Posterior cingulate gyrus (tissue), 11 donors: ENCODE measurements at places on chromosomes 16 and 17.

GRCh38 chr17:561116-561515 is 153.5 kb downstream of the VPS53 start:
- no peak for DNase-seq

GRCh38 chr16:2008631-2009163 is 924 bp downstream of the ZNF598 start:
- DNase-seq, result peak; percentile 79

GRCh38 chr16:4684058-4684715 is 9.2 kb upstream of the NUDT16L1 start:
- no peak for DNase-seq

GRCh38 chr16:2598133-2598641 is 60.4 kb downstream of the PDPK1 start:
- peak; percentile 47 for DNase-seq

DNA sequence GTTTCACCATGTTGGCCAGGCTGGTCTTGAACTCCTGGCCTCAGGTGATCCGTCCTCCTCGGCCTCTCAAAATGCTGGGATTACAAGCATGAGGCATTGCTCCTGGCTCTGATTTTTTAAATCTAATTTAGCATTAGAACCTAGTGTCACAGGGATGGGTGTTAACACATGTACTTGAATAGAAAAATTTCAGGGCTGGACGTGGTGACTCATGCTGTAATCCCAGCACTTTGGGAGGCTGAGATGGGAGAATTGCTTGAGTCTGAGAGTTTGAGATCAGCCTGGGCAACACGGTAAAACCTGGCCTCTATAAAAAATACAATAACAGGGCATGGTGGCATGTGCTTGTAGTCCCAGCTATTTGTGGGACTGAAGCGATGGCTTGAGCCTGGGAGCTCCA is 6.0 kb upstream of the RNF135 start:
- no peak for DNase-seq

GRCh38 chr17:50934672-50935220 is 68.6 kb upstream of the TOB1 start:
- peak; percentile 93 for DNase-seq

DNA sequence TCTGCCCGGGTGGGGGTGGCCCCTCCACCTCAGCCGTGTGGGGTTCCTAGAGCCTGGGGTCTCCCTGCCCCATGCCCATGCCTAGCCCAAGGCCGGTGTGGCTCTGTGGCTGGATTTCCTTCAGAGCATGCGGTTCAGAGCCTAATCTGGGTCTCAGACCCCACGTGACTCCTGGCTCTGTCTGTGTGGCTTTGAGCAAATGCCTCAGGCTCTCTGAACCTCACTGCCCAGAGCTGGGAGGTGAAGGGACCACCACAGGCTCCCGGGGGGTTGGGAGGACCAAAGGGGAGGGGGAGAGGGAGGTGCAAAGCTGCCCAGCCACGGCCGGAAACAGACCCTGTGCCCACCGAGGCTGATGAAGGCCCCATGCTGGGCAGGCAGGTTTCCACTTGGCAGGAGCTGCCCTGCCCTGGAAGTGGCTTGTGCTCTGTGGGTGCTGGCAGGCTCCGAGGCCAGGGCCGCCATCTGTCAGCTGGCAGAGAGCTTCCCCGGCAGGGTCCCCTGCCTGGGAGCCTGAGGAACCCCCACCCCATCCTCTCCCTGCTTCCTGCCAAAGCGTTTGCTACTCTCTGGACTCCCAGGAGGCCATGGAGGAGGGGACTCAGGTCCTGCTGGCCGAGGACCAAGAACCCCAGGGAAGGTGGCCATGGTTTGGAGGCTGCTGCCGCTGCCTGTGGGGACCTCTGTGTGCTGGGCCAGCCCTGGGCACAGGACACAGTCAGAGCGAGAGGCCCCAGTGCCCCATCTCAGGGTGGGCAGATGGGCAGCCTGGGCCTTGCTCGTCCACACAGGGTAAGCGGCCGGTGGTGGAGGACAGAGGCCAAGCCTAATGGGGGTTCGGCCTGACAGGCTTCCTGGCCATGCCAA is 4.0 kb downstream of the CDH15 start:
- DNase-seq, result no peak

GRCh38 chr17:20043021-20043420 is 33.9 kb downstream of the SPECC1 start:
- no peak for DNase-seq

- no peak for DNase-seq
Observed at GRCh38 chr17:42804918-42805367, 6.3 kb downstream of the CNTD1 start.

DNA sequence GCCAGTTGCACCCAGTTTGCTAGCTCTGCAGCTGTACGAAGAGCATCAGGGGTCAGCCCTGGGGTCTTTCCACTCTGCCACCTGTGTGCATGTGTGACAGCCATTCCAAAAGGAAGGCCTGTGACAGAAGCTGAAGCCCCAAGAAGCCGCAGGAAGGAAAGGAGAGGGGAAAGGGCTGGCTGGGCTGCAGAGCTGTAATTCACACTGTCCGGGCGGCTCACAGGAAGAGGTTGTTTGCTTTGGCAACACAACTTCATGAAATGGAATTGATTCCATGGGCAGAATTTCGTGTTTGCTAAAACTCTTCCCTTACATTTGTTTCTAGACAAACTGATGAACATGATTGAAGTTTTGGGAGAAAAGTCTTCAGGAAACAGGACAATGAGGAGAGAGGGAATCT is 14.8 kb downstream of the TMEM204 start:
- no peak for DNase-seq

DNA sequence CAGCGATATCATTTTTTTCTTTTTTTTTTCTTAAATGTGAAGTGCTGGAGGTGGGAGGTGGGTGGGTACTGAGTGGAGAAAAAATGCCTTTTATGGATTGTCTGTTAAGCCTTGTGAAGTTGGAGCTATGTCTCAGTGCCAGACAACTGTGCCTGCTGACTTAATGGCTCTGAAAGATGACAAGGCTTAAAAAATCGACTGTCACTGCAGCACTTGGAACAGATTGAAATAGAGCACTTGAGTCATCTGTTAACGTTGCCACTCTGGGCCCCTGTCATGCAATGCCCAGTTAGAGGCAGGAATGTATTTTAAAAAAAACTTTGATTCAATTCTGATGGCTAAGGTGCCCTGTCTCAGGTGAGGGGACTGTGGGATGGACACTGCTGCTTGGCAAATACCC is 108.2 kb upstream of the HS3ST2 start:
- DNase-seq, result no peak

DNA sequence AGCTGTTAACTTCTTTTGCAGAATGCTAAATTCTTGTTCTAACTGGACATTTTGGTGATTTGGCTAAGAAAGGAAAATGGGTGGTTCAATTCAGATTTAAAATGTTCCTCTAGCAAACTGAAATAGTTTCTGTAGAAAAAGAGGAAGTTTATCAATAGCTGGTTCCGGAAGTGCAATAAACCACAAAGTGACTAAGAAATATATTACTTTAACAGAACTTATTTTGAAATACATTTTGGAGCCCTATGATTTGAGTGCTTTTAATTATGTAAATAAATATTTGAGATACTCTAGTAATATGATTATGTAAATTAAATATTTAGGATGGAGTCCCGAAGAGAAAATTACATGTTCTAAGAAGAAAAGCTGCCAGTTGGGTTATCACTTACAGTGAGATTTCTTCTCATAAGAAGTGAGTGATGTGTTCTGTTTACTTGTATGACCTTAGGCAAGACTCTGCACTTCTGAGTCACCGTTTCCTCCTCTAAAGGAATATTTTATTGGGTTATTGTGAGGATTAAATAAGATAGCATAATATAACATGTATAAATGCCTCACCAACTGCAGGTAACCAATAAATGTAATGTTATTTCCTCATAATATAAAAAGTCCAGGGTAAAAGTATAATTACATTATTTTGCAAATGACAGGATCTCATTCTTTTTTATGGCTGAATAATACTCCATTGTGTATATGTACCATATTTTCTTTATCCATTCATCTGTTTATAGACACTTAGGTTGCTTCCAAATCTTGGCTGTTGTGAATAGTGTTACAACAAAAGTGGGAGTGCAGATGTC is at the start of gene EVI2B:
Gene EVI2B (minus strand): TSS at position 73 of the 800 bp plus-strand sequence. CDS start 8,445 bp downstream, outside the sequence.
- no peak for DNase-seq

DNA sequence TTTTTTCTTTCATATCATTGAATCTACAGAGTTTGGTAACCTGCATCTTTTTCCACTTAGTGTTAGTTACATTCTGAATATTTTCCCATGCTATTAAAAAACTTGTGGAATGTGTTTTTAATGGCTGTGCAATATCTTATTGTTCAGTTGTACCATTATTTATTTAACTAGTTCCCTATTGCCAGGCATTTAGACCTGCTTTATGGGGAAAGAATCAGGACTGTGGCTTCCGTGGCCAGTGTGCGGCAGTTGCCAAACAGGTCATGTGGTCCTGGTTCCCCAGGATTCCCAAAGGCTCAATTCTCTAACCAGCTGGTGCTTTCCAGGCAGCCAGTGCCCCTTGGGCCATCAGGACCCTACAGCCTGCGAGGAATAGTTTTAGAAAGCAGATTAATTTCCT is 30.8 kb downstream of the NDEL1 start:
- no peak for DNase-seq

GRCh38 chr17:34847938-34848337 is 113.3 kb downstream of the CCT6B start:
- no peak for DNase-seq

DNA sequence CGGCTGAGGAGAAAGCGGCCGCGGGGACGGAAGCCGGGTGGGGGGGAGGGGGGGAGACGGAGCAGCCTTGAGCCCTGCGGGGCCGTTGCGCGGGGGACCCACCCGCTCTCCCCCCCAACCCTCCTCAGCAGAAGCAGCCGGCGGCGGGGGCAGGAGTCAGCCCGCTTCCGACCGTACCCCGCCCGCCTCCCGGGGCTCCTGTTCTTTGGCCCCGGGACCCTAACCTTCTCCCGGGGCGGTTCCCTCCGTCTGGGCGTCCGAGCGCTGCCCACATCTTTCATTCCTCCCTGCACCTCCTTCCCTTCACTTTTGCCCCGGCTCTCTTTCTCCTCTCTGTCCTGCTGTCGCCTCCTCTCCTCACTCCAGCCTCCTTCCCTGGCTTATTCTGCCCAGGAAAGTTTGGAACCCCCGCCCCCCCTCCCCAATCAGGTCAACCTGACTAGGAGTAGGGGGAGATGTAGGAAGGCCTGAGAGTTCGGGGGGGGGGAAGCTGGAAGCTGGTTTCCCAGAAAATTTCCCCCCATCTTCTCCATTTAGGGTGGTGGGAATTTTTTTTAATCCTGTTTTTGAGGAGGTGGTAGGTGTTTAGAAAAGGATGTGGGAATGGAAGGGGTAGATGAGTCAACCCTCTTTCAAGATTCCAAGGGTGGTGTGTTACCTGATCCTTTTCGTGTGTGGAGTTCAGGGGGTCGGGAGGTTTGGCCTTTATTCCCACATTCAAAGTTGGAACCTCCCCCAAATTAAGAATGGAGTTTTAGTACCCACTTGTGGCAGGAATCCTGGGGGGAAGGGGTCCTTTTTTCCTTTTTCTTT is 427 bp upstream of the NLK start:
- DNase-seq, result no peak

DNA sequence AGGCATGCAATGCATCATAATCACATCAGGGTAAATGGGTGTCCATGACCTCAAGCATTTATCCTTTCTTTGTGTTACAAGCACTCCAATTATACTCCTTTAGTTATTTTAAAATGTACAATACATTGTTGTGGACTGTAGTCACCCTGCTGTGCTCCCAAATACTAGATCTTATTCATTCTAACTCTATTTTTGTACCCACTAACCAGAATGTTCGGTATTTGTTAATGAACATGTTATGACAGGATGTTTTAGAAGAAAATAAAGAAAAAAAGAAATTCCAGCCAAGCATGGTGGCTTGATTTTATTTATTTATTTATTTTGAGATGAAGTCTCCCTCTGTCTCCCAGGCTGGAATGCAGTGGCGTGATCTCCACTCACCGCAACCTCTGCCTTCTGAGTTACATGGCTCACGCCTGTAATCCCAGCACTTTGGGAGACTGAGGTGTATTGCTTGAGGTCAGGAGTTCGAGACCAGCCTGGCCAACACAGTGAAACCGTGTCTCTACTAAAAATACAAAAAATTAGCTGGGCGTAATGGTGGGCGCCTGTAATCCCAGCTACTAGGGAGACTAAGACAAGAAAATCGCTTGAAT is 1.8 kb upstream of the NDE1 start:
- DNase-seq, result no peak

DNA sequence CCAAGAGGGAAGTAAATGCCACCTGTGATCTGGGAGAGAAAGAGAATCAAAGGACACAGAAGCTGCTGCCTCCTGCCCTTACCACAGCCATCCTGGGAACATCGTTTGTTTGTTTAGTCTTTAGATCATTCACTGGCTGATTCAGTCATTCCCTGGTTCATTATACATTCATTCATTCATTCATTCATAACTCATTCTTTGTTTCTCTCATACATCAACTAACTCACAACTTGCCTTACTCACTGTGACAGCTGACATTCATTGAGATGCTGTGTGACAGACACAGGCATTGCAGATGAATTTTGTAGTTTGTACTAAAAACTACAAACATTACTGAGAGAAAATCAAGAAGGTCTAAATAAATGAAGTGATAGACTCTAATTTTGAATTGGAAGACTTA is 291.0 kb upstream of the TNRC6C start:
- no peak for DNase-seq

DNA sequence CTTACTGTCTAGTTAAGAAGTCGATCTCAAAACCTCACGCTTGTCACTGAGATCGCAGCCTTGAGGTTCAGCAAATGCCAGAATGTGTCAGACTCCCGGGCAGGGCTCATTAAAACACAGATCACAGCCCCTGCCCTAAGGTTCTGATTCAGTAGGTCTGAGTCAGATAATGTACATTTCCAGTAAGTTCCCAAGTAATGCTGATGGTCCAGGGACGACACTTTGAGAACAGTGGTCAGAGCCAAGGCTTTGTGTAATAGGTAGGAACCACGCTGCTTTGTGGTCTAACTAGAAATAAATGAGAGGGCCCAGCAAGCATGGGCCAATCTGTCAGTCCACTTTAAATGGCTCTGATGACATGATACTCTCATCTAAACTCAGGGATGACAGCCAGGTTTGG is 228.6 kb downstream of the ZFHX3 start:
- DNase-seq, result no peak

DNA sequence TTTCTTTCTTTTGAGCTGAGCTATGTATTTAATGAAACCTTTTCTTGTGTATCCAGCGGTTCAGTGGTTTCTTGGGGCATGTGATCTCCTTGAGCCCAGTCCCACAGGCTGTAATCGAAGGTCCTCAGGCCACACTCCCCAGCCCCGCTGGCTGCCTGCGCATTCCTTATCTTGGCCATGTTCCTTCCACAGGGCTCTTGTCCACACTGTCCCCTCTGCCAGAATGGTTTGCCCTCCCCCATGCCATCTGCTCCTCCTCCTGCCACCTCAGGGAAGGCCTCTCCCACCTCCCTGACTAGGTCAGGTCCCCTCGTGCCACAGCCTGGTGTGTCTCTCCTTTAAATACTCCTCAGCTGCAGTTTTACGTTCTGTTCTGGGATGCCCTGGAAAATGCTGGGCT is 12.1 kb upstream of the NLRC5 start:
- no peak for DNase-seq

- no peak for DNase-seq
Observed at GRCh38 chr16:50550866-50551641, 2.9 kb downstream of the NKD1 start.

DNA sequence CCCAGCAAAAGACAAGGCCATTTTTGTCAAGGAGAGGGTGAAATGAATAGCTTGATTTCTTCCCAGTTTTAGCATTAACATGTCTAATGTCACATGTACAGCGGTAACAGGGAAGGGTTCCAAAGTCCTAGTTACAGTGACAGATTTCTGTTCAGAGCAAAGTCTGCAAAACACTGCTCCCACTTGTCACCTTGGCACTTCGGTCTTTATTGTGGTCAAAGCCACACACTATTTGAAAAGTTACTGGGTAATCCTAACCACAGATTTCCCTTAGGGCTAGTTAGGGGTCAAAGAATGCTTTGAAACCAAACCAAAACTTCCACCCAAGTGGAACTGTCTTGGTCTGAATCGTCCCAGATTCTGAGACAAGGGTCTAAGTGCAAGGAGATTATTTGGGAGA is 455.6 kb downstream of the HS3ST3B1 start:
- no peak for DNase-seq
